A549 treated with AZD2906 at 1 μM for 4 hours (cell line): ENCODE measurements at places on chromosomes 3 and 15. TPM values are rescaled to one million over a fixed set of nuclear protein-coding genes. Genes with fewer than 3 reads are reported as not detected.

The EPHA3 gene
- total RNA-seq: not detected in 5 replicates

The THSD4 gene
- 22.9 to 26.2 TPM (median 24.7 TPM) in 5 replicates for total RNA-seq

The MRPL47 gene
- 34.9 to 40.4 TPM (median 35.5 TPM) in 5 replicates for total RNA-seq

The SLC6A20 gene
- 0.03 to 0.08 TPM (median 0.06 TPM) in 4 of 5 replicates, not detected in the other for total RNA-seq

The FSIP1 gene
- 0.52 to 1.4 TPM (median 0.90 TPM) in 5 replicates for total RNA-seq

The ALCAM gene
- total RNA-seq: 78.0 to 120 TPM (median 98.3 TPM) in 5 replicates

The ACTL6A gene
- 48.3 to 72.6 TPM (median 50.6 TPM) in 5 replicates for total RNA-seq

The PCSK6 gene
- total RNA-seq: 12.0 to 14.0 TPM (median 13.7 TPM) in 5 replicates

The MBNL1 gene
- total RNA-seq: 55.0 to 95.6 TPM (median 70.7 TPM) in 5 replicates

The P2RY1 gene
- total RNA-seq: 0.41 to 0.53 TPM (median 0.45 TPM) in 5 replicates

The TRIM71 gene
- total RNA-seq: 0.01 TPM in 2 of 5 replicates, not detected in the others

The SEMA3B gene
- total RNA-seq: 5.2 to 7.9 TPM (median 7.4 TPM) in 5 replicates

The PROK2 gene
- not detected in 5 replicates for total RNA-seq

The FBXO40 gene
- not detected in 5 replicates for total RNA-seq

The RTP3 gene
- total RNA-seq: not detected in 5 replicates

The GOLGA8S gene
- total RNA-seq: 0.11 to 0.17 TPM (median 0.14 TPM) in 5 replicates

The ATP13A4 gene
- 0.15 TPM in 1 of 5 replicates, not detected in the others for total RNA-seq

The SLC9C1 gene
- total RNA-seq: not detected in 5 replicates

The GOLGA8K gene
- total RNA-seq: 0.31 to 1.2 TPM (median 0.75 TPM) in 5 replicates

The ARL6IP5 gene
- total RNA-seq: 76.3 to 103 TPM (median 80.3 TPM) in 5 replicates

The SIDT1 gene
- total RNA-seq: 0.32 to 0.58 TPM (median 0.51 TPM) in 5 replicates

The SCAANT1 gene
- not detected in 5 replicates for total RNA-seq

The PPP2R3A gene
- 1.4 to 2.9 TPM (median 1.8 TPM) in 5 replicates for total RNA-seq

The GRAMD1C gene
- total RNA-seq: 0.24 to 0.78 TPM (median 0.46 TPM) in 5 replicates

The IGDCC3 gene
- 0.05 to 0.30 TPM (median 0.10 TPM) in 5 replicates for total RNA-seq

The CTXN2 gene
- 0.02 to 0.05 TPM in 2 of 5 replicates, not detected in the others for total RNA-seq

The IGSF10 gene
- 0.24 to 0.49 TPM (median 0.32 TPM) in 5 replicates for total RNA-seq

The GOLGA8H gene
- total RNA-seq: 1.9 to 3.4 TPM (median 2.5 TPM) in 5 replicates

The TYRO3 gene
- 16.1 to 19.7 TPM (median 18.2 TPM) in 5 replicates for total RNA-seq

The LRRC31 gene
- not detected in 5 replicates for total RNA-seq

The TRPM1 gene
- not detected in 5 replicates for total RNA-seq

The DNASE1L3 gene
- 0.05 to 0.11 TPM (median 0.10 TPM) in 4 of 5 replicates, not detected in the other for total RNA-seq

The FAM81A gene
- 10.1 to 12.1 TPM (median 11.7 TPM) in 5 replicates for total RNA-seq

The SNTN gene
- not detected in 5 replicates for total RNA-seq

The OXTR gene
- 8.5 to 10.1 TPM (median 9.5 TPM) in 5 replicates for total RNA-seq

The PTH1R gene
- 0.72 to 2.3 TPM (median 1.4 TPM) in 5 replicates for total RNA-seq

The SLC12A1 gene
- total RNA-seq: not detected in 5 replicates

The CELF6 gene
- total RNA-seq: 0.14 to 0.23 TPM (median 0.16 TPM) in 5 replicates

The OIP5 gene
- total RNA-seq: 12.9 to 13.8 TPM (median 13.3 TPM) in 5 replicates

The DNAH12 gene
- total RNA-seq: 0.08 to 0.16 TPM (median 0.08 TPM) in 4 of 5 replicates, not detected in the other

The CAPN3 gene
- total RNA-seq: 0.17 to 0.36 TPM (median 0.22 TPM) in 5 replicates

The EOGT gene
- 8.8 to 14.2 TPM (median 9.6 TPM) in 5 replicates for total RNA-seq

The RPP14 gene
- total RNA-seq: 8.3 to 13.2 TPM (median 9.5 TPM) in 5 replicates

The FBXO45 gene
- total RNA-seq: 5.8 to 7.5 TPM (median 6.9 TPM) in 5 replicates

The CHRNA3 gene
- 0.30 to 0.71 TPM (median 0.33 TPM) in 5 replicates for total RNA-seq

The GOLGA6A gene
- total RNA-seq: 0.07 to 0.15 TPM (median 0.11 TPM) in 5 replicates

The RPL39L gene
- 46.3 to 52.0 TPM (median 50.0 TPM) in 5 replicates for total RNA-seq

The ABHD5 gene
- total RNA-seq: 18.5 to 24.9 TPM (median 19.5 TPM) in 5 replicates

The CCR4 gene
- 0.01 to 0.08 TPM (median 0.04 TPM) in 4 of 5 replicates, not detected in the other for total RNA-seq

The NR2E3 gene
- total RNA-seq: 0.16 to 0.34 TPM (median 0.21 TPM) in 5 replicates
